Activated T-helper 17 cell treated with anti-CD3 and anti-CD28 coated beads, Interleukin-2, amount 50 U/mL, for 72 hours (primary cell): ENCODE measurements at places on chromosomes 5 and 9. TPM values are rescaled to one million over a fixed set of nuclear protein-coding genes. Genes with fewer than 3 reads are reported as not detected.

RRAGA gene
- total RNA-seq: 66.0 TPM

C9orf50 gene
- not detected for total RNA-seq

SH2D3C gene
- total RNA-seq: 27.6 TPM

OR1B1 gene
- total RNA-seq: 0.26 TPM

DNA sequence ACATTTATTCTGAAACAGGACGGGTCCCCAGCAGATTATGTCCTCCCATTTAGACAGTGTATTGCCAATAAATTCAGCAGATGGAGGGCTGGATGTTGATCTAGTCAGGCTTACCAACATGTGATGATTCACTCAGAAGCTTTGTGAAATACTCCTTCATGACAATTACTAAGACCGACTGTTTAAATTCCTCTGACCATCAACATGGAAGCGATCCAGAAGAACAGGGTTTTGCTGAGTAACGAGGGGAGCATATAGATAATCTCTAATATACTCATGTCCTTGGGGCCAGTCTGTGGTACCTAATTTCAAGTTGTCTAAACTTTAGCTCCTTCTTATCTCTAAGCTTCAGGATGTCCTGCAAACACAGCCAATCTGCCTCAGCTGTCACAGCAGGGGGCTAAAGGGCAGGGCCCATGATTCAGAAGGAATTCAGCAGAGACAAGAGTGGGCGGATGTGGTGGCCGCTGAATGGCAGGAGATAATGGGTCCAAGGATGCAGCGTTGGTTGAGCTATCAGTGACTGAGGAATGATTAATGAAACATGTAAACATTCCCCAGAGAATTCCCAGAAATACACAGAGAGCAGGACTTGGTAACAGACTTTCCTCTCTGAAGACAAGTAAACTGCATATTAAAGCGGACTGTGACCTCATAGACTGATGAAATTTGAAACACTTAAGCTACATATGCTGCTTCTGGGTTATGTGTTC, 109.4 kb downstream of the ANKRD55 start:
- no peak for ATAC-seq

- ATAC-seq: no peak
These were observed 64.7 kb upstream of the PRLR start for GRCh38 chr5:35294976-35295375.

DNA sequence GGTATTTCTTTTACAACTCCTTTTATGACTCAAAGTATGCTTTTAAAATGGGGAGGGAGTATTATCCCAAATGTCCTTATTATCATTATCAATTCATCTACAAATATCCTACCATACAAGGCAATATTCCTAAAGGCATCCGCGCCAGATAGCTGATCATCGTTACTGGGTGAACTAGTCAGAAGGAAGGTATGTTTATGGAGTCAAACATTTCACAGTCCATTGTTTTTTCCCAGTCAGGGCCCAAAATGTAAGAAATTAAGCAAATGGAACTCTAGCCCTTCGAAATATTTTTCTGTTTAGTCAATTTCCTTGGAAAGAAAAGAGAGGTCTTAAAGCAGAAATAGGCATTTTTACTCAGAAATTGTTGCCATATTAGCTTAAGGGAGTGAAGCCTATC, 188.5 kb upstream of the CCNG1 start:
- ATAC-seq: no peak

GRCh38 chr9:135878528-135879236, 28.7 kb downstream of the CAMSAP1 start:
- ATAC-seq: peak; percentile 69

DNA sequence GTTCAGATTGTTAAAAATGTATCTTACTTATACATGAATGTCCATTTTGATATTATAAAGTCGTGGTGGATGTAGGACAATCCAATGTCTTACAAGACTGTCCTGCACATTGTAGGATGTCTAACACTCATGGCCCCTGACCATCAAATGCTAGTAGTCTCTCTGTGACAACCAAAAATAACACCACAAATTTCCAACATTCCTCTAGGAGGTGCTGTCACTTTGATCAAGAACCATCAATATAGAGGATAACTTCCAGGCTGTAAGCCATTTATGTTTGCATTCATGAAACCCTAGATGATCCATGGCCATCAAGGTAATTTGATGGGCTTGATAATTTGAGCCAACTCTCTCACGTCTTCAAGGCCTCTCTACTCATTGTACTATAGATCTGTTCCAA, 20.5 kb upstream of the ZFR start:
- no peak for ATAC-seq

DNA sequence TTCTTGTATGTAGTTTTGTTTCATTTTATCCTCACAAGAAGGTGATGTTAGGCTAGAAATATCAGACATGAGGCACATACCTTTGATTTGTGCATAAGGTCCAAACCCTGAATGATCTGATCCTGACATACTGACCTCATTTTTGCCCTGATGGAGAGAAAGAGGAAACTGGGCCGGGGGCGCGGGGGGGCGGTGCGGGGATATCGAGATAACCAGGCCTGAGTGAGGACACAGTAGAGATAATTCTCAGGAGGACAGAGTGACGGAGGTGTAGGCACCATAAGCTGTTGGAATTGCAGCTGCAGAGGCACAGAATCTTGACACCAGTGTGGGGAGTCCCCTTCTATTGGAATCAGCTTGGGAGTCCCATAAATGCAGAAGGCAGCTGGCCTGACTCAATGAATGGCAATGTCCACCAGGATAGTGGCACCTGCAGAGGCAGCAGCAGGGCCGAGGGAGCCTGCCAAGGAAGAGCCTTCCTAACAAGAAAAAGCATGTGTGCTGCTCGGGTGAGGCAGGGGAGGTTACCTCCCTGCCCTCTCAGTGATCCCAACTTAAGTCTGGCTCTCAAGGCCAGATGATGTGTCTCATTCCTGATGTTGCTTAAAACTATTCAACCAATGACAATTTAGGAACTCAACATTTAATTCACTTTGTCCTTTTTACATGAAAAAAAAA, 234.3 kb upstream of the MSX2 start:
- ATAC-seq: no peak

- no peak for ATAC-seq
These were observed 160.4 kb upstream of the PHYKPL start for GRCh38 chr5:178392931-178393394.

DNA sequence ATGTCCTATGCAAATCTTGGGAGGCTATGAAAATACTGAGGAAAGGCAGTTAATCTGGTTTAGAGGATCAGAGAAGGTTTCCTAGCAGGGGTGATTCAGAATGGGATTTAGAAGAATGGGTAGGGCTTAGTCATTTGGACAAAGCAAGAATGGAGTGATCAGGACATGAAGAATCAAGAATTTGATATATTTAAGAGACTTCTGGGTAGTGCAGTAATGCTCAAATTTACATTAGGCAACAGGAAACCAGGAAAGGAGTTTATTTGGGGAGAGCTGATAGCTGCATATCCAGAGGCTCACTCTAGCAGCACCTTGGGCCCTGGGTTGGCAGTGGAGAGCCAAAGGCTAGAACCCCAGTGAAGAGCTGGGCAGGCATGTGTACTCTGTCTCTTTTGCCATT, 78.9 kb upstream of the PAPPA start:
- ATAC-seq: no peak

DNA sequence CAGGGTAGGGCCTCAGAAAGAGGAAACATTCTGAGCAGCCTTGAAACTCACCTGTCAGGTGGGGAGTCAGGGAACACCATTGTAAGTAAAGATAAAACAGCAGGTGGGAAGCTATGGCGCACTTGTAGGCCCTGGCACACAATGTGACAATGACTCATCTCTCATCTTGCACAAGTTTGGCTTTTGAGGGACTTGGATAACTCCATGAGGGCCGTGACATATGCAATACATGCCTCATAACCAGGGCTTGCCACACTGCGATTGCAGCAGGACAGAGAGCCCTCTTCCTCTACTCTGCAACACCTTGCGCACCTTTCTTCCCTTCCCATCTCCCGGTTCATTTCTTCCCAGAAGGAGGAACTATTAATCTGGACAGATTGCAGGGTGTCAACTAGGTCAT, 144.9 kb downstream of the CEP120 start:
- ATAC-seq: no peak

DNA sequence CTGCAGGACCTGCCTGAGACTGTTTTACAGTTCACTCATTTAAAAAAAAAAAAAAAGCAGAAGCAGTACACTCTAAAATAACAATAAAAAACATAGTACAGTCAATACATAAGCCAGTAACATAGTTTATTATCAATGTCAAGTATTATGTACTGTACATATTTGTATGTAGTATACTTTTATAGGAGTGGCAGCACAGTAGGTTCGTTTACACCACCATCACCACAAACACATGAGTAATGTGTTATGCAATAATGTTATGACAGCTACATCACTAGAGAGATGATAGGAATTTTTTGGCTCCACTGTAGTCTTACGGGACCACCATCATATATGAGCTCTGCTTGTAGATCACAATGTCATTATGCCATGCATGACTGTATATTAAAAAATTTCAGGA, 462.8 kb downstream of the ISL1 start:
- ATAC-seq: no peak
